Lower lobe of right lung (tissue), 2 donors: ENCODE measurements at places on chromosomes 4 and X.
A peak's percentile ranks its signal among the peaks of the same experiment; 100 is the strongest.

DNA sequence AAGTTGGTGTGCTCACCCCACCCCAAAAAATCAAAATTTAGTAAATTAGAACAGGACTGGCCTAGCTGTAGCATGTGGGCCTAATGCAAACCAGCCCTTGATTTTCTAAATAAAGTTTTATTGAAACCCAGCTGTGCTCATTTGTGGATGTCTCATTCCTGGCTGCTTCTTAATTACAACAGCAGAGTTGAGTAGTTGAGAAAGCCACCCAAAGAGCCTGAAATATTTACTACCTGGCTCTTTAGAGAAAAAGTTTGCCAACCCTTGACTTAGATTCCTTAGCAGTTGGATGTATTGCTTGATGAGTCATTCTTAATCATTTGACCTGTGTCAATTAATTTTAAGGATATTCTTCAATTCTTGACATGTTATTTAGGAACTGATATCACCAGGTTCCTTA is 168.3 kb upstream of the PUDP start:
- no peak overlapping the region for H3K27ac ChIP-seq
- H3K4me3 ChIP-seq = no peak overlapping the region
- DNase-seq = no peak

- no peak overlapping the region for H3K27ac ChIP-seq
- no peak for DNase-seq
- no peaks in the 10 kb centered on the region for H3K27me3 ChIP-seq
- H3K4me1 ChIP-seq = no peaks in the 10 kb centered on the region
- no peaks in the 10 kb centered on the region for H3K36me3 ChIP-seq
These were observed 4.5 kb upstream of the CSN2 start for GRCh38 chr4:69970071-69970470.

DNA sequence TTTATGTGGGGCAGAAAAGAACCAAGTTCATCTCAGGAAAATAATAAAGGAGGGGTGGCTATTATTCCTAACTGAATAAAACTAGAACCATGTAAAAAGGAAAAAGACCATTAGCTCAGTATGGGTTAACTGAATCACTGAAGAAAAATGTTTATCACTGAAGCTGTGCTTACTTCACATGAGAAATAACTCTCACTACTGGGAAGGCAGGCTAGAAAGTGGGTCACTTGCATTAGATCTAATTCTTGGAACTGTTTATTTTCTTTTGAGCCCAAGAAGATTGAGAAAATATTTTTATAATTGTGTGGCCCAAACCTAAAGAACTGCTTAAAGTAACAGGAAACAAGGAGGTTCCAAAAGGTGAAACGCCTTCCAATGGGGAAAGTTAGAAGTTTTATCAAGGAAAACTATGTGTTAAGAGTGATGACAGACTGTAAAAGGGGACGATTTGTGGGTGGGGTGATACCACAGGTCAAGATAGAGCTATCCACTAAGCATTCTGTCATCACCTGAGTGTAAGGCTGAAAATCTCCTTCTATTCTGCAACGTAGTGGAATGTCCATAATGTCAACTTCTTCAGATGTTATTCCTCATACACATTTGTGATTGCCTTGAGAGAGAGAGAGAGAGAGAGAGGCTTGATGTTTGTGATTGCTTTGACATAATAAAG is 1083.5 kb downstream of the PCDH7 start:
- no peak overlapping the region for H3K4me3 ChIP-seq
- H3K27ac ChIP-seq = no peak overlapping the region
- DNase-seq = no peak
- no peaks in the 10 kb centered on the region for H3K4me1 ChIP-seq
- no peaks in the 10 kb centered on the region for H3K36me3 ChIP-seq

- H3K27me3 ChIP-seq = no peaks in the 10 kb centered on the region
- no peaks in the 10 kb centered on the region for H3K36me3 ChIP-seq
- no peak for DNase-seq
These were observed 194.8 kb upstream of the GPC4 start for GRCh38 chrX:133610056-133610455.

- H3K4me1 ChIP-seq = no peaks in the 10 kb centered on the region
- H3K4me3 ChIP-seq = no peak overlapping the region
- DNase-seq = no peak
- no peaks in the 10 kb centered on the region for H3K27me3 ChIP-seq
- no peaks in the 10 kb centered on the region for H3K36me3 ChIP-seq
These were observed 207.4 kb downstream of the MAPK10 start for GRCh38 chr4:86152454-86152853.

DNA sequence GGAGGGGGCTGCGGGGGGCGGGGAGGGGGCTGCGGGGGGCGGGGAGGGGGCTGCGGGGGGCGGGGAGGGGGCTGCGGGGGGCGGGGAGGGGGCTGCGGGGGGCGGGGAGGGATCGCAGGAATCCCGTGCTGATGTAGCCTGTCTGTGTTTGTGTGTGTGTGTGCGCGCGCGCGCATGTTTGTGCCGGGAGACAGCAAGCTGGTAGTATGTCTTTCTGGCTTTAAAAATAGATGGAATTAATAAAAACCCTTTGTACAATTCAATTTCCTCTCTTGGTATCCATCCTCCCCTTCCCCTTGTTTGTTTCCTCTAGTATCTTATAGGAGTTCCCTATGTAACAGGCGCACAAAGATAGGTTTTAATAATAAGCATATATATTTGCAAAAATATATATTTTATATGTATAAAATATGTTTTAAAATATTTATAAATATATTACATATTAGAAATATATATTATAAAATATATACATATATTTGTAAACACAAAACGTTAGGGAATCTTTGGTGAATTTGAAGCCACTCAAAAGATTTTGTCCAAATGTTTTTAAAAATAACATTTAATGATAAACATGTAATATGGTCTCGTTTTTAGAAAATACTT is 782 bp downstream of the ARHGAP24 start:
- no peaks in the 10 kb centered on the region for H3K4me1 ChIP-seq
- no peaks in the 10 kb centered on the region for H3K27me3 ChIP-seq
- DNase-seq = peak; percentile 60
- peak overlapping the region; percentile 84 for H3K27ac ChIP-seq
- no peaks in the 10 kb centered on the region for H3K36me3 ChIP-seq

DNA sequence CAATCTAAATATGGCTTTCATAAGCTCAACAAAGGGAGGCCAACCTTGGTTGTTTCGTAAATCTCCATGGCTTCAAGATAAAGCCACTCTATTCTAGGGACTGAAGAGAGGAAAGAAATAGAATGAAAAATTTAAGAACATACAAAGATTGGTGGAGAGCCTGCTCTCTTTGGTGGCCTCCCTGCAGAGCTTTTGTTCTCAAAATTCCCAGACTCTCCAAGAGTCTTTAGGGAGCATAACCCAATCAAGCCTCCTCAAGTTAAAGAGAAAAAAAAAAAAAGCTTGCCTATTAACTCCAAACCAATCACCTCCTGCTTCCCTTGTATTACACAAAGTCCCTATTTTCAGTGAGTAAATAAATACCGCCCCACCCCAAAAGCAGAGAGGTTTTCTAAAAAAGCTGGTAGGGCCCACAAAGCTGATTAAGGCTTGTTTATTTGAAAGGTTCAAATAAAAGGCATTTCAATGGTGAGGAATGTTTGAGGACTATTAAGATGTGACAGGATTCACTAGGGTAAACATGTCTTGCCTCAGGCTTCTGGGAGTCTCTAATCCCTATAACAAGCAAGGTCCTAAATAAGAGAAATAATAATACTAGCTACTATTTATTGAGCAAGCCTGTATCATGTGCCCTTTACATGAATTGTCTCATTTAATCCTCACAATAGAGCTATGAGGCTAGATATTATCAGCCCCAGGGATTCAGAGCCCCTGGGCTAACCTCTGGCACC is 71.6 kb downstream of the GPC3 start:
- H3K4me3 ChIP-seq = no peak overlapping the region
- DNase-seq = no peak
- H3K36me3 ChIP-seq = no peaks in the 10 kb centered on the region

- no peaks in the 10 kb centered on the region for H3K4me1 ChIP-seq
- H3K27ac ChIP-seq = no peak overlapping the region
- H3K36me3 ChIP-seq = no peaks in the 10 kb centered on the region
- H3K27me3 ChIP-seq = no peaks in the 10 kb centered on the region
These were observed 73.9 kb downstream of the LUZP4 start for GRCh38 chrX:115363372-115363771.

DNA sequence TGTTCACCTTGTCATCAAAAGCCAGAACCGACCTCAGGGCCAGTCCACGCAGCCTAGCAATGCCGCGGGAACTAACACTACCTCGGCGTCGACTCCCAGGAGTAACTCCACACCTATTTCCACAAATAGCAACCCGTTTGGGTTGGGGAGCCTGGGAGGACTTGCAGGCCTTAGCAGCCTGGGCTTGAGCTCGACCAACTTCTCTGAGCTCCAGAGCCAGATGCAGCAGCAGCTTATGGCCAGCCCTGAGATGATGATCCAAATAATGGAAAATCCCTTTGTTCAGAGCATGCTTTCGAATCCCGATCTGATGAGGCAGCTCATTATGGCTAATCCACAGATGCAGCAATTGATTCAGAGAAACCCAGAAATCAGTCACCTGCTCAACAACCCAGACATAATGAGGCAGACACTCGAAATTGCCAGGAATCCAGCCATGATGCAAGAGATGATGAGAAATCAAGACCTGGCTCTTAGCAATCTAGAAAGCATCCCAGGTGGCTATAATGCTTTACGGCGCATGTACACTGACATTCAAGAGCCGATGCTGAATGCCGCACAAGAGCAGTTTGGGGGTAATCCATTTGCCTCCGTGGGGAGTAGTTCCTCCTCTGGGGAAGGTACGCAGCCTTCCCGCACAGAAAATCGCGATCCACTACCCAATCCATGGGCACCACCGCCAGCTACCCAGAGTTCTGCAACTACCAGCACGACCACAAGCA is 898 bp downstream of the UBQLN2 start:
- peak overlapping the region; percentile 98 for H3K27ac ChIP-seq
- no peaks in the 10 kb centered on the region for H3K36me3 ChIP-seq
- H3K4me1 ChIP-seq = peaks cover 25% of the 10 kb centered on the region
- H3K27me3 ChIP-seq = no peaks in the 10 kb centered on the region

- H3K4me1 ChIP-seq = no peaks in the 10 kb centered on the region
- no peak overlapping the region for H3K27ac ChIP-seq
- DNase-seq = no peak
These were observed 11.5 kb upstream of the C4orf54 start for GRCh38 chr4:99669084-99669483.

DNA sequence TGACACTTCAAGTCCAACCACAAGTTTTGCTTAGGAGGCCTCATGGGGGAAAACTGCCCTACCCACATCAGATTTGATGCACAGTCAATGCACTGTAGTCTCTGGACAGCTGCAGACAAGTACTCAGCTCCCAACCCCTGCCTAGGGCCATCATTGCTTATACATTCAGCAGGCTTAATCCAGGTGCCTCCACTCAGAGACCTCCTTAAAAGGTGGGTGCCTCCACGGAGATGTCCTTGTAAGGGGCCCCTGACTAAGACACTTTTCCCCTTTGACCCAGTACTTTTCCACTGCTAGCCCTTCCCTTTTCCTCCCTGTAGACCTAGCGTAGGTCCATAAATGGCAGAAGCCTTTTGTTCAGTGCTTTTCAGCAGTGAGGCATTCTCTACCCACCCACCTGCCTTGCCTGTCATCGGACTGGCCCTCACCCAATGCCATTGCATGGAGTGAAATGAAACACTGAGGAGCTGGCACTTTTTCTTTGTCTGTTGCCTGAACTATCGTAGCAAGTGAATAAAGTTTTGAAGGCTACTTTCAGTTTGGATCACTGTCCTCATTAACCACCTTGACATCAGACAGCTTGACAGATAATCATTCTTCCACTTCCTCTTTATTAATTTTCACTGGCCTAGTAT is 23.8 kb upstream of the PLK4 start:
- no peaks in the 10 kb centered on the region for H3K27me3 ChIP-seq
- no peak overlapping the region for H3K4me3 ChIP-seq
- no peak overlapping the region for H3K27ac ChIP-seq
- DNase-seq = no peak

DNA sequence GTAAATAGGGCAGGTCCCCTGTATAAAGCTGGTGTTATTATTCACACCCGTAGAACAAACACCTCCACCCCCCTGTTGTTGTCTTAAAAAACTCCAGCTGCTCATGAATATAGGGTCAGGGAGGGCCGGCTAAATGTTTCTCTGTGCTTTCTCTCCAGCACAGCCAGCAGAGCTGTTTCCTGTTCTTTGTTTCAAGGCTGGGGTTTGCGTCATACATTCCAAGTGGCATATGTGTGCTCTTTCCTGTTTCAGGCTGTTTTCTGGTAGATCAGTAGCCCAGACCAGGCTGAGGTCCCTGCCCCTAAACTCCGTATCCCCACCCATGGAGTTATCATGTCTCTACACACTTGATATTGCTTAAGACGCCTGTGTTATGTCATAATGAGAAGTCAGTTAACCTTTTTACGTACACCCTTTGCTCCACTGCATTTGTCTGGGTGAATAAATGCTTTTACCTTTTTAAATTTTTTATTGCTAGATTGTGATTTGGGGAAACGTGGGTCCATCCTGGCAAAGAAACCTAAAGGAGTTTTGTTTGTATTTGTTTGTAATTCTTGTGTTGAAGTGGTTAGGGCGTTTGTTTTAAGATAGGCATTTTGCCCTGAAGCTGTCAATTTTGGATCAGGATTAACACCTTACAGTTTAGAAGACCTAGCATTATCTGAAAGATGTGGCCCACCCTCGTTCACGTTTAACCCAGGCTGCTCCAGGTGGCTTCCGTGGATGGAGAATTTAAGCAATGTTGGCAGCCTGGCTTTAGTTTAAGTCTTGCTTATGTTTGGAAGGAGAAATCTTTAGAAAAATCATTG is 3.3 kb downstream of the KLF3 start:
- peak overlapping the region; percentile 100 for H3K27ac ChIP-seq
- H3K4me3 ChIP-seq = peak overlapping the region; percentile 87
- DNase-seq = peak; percentile 64
- H3K36me3 ChIP-seq = no peaks in the 10 kb centered on the region

DNA sequence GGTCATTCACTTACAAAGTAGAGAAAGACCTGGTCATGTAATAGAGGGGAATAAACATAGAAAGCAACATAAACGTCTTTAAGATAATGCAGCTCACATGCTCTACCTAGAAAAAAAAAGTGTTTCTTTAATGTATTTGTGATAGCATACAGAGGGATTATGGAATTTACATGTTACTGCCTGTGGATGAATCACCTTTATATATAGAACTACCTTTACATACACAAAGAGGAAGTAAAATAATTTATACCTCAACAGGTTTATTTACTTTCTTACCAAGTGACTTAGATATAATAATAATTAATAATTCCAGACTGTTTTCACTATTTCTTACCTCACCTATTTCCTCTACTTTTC is 81.5 kb downstream of the PPP3CA start:
- H3K27ac ChIP-seq = no peak overlapping the region
- no peaks in the 10 kb centered on the region for H3K27me3 ChIP-seq
- H3K36me3 ChIP-seq = no peaks in the 10 kb centered on the region
- no peak overlapping the region for H3K4me3 ChIP-seq

GRCh38 chrX:45006002-45006800 is 133.2 kb downstream of the KDM6A start:
- H3K4me3 ChIP-seq = no peak overlapping the region
- DNase-seq = no peak
- H3K36me3 ChIP-seq = no peaks in the 10 kb centered on the region

DNA sequence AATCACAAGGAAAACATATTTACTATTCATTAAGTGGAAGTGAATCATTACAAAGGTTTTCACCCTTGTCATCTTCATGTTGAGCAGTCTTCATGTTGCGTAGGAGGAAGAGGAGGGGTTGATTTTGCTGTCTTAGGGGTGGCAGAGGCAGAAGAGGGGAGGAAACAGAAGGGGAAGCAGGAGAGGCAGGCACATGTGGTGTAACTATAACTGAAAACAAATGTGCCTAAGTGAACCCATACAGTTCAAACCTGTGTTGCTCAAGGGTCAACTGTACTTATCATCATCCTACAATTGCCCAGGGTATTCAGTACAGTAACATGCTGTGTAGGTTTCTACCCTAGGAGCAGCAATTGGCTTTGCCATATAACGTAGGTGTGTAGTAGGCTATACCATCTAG is 47.2 kb downstream of the SYNPO2 start:
- DNase-seq = no peak
- no peaks in the 10 kb centered on the region for H3K36me3 ChIP-seq
- no peak overlapping the region for H3K4me3 ChIP-seq
- no peaks in the 10 kb centered on the region for H3K27me3 ChIP-seq
- H3K27ac ChIP-seq = no peak overlapping the region
- no peaks in the 10 kb centered on the region for H3K4me1 ChIP-seq
